ENCODE measurements at places on chromosomes 4 and X.

- no peak for DNase-seq
Observed at GRCh38 chr4:44738615-44739014, 12.3 kb upstream of the GNPDA2 start.

GRCh38 chr4:8736090-8736825, 135.4 kb downstream of the HMX1 start:
- DNase-seq, result no peak

DNA sequence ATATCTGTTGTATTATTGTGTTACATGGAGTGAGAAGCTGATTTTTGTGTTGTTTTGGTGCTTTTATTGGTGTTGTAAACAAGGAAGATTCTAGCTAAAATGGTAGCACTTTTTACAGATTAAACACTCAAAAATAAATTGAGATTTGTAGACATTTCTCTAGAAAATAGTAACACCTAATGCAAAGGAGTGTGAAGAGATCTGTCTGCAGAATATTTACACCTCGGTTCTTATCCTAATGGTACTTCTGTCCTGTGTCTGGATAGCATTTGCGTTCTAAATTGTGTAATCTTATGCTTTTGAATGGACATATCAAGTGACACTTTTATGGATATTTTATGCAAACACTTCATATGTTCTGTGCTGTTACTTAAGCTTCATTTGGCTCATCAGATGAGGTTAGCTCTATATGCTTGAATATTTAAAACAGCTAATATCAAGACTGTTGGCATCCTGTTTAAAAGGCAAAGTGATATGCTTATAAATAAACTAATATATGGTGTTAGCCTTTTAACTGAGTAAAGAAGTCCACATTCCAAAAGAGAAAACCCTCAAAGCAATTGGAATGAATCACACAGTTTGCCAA, 6.0 kb downstream of the PCDH7 start:
- DNase-seq, result no peak

DNA sequence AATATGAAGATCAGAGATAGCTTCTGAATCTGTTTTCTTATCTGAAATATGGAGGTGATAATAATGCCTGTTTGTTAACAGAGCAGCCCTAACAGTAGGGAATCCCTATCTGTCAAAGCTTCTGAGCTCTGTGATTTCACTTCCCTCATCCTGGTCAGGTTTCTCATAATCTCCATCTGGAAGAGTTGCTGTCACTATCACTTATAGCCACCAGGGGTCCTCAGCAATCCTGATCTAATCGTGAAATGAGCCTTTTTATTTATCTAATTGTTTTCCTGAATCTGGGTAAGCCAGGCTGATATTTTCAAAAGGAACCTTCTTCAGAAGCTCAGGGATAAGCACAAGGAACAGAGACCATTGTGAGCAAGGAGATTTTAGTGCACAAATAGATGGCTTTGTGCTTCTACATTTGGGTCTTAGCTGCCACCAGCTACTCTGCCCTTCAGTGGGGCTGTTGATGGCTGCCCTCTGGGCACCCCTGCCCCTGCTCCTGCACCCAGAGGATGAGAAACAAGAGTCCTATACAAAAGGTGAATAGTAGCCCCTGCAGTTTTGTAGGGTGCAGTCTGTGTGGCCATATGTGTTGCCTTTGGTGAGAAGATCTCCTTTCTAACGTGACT, 196.4 kb upstream of the RADX start:
- peak; percentile 2 for DNase-seq

DNA sequence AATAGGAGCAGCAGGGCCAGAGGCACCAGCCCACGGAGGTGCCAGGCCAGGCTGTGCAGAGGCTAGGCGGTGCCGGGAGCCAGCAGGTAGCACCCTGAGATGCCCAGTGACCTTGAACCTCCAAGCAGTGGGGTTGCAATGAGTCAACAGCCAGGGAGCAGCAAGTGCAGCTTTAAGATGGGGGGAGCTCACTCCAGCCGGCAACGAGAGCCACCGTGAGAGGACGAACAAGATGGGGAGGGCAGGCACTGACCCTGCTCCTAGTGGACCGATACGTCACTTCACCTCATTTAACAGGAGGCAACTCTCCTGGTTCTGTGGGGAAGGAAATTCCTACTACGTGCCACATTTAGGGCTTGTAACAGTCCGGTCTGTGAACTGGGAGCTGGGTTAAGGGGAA, 4.8 kb downstream of the LETM1 start:
- no peak for DNase-seq

DNA sequence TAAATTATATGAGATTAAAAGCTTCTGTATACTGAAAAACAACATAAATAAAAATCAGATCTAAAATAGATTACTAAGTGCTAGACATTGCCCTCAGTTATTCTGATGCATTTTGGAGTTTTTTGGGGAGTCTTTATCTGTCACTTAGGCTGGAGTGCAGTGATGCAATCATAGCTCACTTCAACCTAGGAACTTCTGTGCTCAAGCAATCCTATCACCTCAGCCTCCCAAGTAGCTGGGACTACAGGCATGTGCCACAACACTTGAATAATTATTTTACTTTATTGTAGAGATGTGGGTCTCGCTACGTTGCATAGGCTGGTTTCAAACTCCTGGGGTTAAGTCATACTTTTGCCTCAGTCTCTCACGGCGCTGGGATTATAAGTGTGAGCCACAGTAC, 31.7 kb downstream of the HSD17B11 start:
- DNase-seq, result no peak

DNA sequence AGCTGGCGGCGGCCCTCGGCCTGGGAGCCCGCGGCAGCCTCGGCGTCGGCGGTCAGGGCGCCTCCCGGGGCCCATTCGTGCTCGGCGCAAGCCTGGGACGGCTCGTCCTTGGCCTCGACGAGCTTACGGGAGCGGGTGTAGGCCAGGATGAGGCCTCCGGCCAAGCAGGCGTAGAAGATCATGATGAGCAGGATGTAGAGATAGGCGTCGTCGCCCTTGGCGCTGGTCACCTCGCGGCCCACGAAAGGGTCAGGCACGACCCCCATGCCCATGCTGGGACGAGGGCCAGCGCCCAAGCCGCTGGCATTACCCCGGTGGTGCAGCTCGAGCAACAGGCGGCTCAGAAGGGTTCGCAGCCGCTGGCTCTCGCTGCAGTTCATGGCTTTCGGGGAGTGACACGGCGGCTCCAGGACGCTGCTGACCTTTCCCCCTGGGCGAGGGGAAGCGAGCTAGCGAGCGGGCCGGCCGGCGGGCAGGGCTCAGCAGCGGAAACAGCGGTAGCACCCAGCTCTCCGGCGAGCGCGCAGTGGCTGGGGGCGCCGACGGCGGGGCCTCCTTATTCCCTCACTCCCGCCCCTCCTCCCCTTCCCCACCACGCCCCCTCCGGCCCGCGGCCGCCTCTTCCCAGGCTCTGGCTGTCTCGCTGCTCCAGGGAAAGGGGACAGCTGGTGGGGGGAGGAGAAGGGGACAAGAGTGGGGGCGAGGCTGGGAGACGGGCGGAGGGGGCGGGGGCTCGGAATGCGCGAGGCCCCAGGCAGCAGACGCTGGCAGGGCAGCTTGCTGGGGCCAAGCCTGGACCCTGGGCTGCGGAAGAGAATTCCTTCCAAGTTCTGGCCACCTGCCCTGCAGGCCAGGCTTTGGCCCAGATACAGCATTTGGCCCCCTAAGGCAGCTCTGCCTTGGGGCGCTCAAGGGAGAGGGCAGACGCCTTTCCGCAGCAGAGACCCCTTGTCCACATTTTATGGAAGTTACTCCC, at the start of gene KCNE5:
KCNE5 (minus strand) TSS at position 532 of the 976 bp plus-strand sequence; CDS start at position 380, 152 bp downstream.
- DNase-seq, result peak; percentile 76

DNA sequence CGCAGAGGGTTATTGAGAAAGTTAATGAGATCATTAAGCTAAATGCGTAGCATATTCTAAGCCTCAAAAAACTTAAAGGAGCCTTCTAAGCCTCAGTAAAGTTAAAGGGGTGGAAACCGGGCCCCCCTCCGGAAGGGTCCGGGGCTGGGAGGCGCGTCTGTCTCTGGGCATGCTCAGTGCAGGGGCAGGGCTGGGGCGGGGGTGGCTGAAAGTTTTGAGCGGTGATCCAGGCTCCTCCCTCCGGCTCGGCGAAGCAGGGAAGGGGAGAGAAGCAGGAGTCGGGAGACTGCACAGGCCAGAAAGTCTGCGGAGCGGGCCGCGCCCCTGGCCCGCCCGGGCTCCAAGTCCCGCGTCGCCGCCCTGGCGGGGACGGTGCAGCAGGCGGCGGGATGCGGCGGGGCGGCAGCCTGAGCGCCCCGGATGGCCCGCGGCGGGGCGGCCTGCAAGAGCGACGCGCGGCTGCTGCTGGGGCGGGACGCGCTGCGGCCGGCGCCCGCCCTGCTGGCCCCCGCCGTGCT, at the start of gene EVC:
EVC (plus strand) TSS at position 241 of the 518 bp plus-strand sequence; CDS start at position 421, 180 bp downstream.
- DNase-seq, result peak; percentile 78

- no peak for DNase-seq
Observed at GRCh38 chrX:19683817-19684216, 168.5 kb upstream of the MAP3K15 start.
